Fibroblast of the conjunctiva (primary cell): ENCODE measurements at places on chromosomes 13 and 19.

GRCh38 chr13:87131611-87132010 lies 539.6 kb upstream of the SLITRK5 start:
- DNase-seq, result no peak

GRCh38 chr13:58547419-58547818 lies 915.9 kb downstream of the PCDH17 start:
- no peak for DNase-seq

DNA sequence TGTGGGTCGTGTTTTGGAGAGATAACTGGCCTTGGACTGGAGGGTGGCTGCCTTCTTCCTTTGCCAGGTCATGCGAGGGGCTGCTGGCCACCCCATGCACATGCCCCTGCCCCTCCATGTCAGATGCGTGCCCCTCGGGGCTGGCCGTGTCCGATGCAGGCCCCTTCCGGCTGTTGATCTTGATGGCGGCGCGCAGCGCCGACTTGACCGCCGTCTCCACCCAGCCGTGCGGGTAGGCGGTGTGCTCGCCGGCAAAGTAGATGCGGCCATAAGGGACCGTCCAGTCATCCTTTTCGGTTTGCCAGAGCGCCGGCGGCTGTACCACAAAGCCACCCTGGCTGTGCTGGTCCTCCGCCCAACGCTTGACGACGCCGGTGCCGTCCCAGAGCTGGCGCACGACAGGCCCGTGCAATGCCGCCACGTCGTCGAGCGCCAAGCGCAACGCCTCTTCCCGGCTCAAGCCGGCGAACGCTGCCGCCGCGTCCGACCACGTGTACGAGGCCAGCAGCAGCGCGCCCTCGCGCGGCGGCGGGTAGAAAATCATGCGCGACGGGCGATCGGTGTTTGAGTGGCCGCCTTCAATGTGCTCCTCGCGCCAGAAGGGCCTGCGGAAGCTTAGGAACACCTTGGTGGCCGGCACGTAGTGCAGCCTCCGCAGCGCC lies 6.9 kb downstream of the IL4I1 start:
- DNase-seq, result peak; percentile 43

DNA sequence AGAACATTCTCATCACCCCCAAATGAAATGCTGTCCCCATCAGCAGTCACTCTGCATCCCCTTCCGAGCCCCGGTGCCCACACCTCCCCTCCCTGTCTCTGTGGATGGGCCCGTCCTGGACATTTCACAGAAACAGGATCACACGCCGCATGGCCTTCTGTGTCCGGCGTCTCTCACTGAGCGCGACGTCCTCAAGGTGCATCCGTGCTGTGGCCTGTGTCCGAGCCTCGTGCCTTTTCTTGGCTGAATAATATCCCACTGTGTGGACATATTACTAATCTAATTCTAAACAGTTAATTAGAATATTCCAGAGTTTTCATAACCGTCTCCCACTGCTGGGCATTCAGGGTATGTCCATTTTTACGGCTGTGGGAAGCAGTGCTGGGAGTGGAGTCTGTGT lies 8.7 kb downstream of the NDUFS7 start:
- no peak for DNase-seq

GRCh38 chr19:21492947-21493906 lies 12.2 kb upstream of the ZNF429 start:
- no peak for DNase-seq

GRCh38 chr19:14559916-14560775 lies 11.7 kb downstream of the NDUFB7 start:
- no peak for DNase-seq

DNA sequence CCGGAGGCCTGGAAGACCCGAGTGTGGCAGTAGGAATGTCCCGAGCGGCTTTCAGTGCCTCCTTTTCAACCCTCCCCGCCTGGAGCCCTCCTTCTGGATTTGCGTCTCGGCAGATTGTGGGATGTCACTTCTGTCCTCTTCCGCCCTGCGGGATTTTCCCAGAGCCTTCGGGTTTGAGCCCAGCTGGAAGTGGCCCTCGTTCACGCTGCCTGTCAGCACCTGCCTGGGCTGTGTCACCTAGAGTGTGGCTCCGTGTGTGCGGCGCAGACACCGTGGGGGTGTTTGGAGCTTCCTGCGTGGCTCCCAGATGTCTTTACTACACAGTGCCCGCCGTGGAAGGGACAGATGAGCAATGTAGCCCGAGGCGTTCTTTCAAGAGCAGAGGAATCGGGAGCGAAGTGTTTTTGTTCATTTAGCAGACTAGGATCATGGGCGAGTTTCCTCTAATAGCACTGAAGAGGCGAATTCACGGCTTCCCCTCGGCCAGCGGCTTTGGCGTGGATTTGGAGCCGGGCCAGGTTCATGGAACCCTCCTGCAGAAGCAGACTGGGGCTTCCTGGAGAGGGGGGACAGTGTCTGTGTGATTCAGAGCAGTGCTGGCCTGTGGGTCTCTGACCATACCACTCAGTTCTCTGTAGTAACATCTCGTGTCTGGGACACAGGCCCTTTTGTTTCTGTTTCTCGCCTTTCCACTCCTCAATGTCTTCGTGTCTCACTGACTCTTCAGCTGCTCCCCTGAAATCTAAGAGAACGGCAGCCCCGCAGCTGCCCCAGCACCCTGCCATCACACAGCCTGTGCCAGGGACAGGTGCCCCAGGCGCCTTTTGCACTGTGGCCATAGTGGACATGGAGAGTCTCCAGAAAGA lies 68.0 kb downstream of the KDM4B start:
- no peak for DNase-seq

DNA sequence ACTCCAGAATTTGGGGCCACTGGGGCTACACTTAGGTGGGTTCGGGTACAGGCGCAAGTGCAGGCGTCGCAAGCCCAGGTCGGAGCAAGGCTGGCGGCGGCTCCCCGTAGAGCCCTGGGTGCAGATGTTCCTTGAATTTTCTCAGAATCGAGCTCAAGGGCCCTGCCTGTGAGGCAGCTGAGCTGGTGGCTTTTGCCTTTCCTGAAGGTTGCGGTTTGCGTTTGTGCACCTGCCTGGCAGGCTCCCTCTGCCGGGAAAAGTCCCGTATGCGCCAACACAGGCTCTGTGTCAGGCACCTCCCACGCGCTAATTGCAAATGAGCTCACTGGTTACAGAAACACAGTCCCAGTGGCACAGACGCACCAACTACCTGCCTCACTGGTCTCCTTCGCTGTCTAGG lies 5.9 kb downstream of the DOHH start:
- no peak for DNase-seq

DNA sequence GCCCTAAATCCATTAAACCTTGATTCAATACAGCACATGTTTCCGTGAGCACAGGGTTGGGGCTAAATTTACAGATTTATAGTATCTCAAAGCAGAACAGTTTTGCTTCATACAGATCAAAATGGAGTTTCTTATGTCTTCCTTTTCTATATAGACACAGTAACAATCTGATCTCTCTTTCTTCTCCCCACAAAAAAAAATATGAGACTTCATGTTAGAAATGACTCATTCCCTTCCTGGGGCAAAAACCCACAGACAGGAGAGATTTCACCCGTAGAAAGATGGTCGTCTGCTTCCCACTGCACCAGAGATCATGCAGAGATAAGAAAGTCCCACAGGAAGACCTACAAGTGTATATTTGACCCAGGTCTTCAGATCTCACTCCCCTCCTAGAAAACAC lies 7.7 kb upstream of the ZNF611 start:
- DNase-seq, result no peak

DNA sequence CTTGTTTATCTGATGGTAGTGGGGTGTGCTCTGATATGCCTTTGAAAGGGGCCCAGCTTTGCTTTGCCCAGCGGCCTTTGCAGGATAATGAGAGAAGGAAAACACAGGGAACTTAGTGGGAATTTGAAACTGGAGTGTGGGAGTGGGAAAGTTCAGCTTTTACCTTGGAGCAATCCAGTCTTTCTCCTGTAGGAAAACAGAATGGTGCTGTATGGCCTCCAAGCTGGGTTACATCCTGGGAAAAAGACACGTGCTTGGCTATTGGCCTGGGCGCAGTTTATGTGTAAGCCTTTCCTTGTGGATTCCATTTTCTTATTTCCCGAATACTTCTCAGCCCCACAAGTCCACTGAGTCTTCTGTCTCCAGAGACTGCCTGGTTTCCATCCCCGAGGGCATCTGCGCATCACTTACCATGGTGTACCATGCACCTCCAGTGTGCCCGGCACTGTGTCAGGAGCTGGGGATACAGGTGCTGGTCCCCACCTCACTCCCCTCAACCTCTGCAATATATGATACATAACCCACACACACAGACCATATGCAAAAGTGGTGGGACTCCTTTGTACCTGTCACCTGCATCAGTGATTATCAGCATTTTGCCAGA lies 31.5 kb downstream of the ACTN4 start:
- DNase-seq, result no peak

DNA sequence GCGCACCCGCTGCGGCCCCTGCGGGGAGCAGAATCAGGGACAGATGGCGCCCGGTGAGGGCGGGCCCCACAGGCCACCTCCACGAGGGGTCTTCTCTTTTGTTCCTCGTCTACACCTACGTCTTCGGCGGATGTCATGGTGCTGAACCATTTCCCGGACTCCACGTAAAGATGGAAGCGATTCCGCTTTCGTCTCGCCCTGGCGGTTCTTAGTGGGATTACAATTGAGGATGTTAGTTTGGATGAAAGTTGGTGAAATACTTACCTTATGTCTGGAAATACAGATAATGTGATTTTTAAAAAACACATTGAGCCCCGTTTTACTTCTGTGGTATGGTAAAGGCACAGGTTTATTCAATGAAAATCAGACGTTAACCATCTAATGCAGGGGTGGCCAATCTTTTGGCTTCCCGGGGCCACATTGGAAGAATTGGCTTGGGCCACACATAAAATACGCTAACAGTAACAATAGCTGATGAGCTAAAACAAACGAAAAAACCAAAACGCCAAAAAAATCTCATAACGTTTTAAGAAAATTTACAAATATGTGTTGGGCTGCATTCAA lies 1.4 kb upstream of the ZMYM5 start:
- DNase-seq, result peak; percentile 51

GRCh38 chr13:112748947-112749735 lies 59.3 kb downstream of the ATP11A start:
- DNase-seq, result no peak

DNA sequence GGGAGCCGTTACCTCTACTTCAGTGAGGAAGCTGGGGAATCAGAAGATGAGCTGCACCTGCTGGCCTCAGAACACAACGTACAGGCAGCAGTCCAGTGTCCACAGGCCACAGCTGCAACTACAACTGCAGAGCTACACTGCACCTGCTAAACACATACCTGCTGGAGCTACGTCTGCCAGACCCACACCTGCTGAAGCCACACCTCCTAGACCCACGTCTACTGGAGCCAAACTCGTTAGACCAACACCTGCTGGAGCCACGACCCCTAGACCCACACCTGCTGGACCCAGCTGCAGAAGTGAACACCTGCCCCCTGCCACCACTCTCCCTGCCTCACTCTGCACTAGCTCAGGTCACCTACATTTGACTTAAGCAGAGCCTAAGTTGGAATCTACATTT lies 169.9 kb downstream of the USP12 start:
- DNase-seq, result no peak

DNA sequence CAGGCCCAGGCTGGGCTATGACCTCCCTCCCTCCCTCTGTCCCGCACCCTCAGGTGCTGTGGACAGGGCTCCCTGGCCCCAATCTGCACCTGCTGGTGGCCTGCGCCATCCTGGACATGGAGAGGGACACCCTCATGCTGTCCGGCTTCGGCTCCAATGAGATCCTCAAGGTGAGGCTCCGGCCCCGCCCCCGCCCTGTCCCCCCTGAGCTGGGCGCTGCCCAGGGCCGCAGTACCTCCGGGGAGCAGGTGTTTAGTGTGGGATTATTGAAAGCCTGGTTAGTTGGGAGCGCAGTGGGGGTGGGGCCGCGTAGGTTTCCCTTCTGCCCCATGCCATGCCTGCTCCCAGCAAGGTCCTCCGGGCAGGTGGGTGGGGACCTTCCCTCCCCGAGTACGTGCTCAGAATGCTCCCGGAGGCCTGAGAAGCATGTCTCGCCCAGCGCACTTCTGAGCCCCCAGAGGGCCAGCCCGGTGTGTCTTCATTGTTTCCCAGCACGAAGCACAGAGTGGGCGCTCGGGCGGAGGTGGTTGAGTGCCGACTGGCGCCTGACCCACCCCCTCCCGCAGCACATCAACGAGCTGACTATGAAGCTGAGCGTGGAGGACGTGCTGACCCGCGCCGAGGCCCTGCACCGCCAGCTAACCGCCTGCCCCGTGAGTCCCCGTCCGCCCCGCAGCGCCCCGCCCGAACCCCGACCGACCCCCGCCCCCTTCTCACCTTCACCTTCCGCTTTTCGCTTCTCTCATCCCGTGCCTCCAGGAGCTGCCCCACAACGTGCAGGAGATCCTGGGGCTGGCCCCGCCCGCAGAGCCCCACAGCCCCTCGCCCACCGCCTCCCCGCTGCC lies 8.8 kb downstream of the IL4I1 start:
- no peak for DNase-seq

DNA sequence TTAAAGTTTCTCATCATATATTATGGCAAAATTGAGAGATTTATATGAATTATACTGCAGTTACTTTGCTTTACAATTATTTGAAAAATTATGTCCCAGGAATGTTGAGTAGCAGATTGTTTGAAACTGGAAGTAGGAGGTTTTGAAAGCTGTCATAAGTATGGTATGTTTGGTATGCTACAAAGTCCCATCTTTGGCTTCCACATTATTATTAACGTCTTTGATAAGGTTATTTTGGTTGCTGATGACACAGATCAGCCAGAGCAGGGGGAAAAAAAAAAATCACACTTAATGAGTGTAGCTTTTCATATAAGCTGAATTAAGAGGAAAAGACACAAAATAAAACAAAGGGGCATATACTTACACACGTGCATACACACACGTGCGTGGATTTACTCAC lies 130.1 kb downstream of the SLITRK1 start:
- peak; percentile 10 for DNase-seq

DNA sequence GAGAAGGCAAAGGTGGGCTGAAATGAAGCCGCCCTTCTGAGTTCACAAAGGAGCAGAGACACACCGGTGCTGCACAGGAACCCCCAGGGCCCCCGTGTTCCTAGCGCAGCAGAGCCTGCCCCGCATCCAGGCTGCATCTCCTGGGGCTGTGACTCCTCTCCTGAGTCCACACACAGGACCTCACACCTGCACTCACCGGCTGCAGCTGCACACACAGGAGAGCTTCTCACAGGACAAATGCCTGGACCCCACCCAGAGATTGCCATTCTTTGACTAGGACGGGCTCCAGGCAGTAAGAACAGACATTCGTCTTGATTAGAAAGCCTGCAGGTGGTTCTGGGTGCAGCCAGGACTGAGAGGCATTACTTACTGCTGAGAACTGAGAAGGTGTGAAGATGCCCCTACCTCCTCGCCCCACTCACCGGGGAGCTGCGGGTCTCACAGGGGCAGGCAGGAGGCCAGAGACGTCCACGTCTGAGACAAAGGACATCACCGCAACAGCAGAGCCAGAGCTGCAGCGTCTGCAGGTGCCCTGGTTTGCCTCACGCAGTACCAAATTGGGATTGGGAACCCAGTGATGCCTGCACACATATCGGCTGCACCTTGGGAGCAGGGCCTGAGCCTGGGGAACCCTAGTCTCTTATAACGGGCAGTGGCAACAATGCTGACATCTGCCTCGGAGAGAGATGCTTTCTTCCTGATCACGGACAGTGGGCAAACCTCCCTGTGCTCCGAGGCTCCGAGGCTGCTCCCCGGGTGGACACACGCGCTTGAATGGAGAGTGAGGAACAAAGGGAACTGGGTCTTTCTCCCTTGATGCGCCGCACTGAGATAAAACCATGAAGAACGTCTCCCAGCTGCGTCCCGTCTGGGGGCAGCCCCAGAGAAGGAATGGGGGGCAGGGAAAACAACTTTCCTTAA lies 50.4 kb downstream of the RASA3 start:
- no peak for DNase-seq

- no peak for DNase-seq
Measured at GRCh38 chr19:33385956-33386355, 12.4 kb downstream of the CEBPG start.
